ENCODE measurements at places on chromosomes 4 and X. TPM values are rescaled to one million over a fixed set of nuclear protein-coding genes. Genes with fewer than 3 reads are reported as not detected.

Gene NRK
- total RNA-seq, result 118 TPM

Gene PDHA2
- not detected for total RNA-seq

Gene CACNA1F
- 0.05 TPM for total RNA-seq

Gene BTK
- total RNA-seq, result 7.6 TPM

Gene ASB12
- 0.21 TPM for total RNA-seq

Gene HHIP
- 38.5 TPM for total RNA-seq

Gene USP27X
- total RNA-seq, result 5.4 TPM

Gene HPRT1
- 19.4 TPM for total RNA-seq

Gene AMER1
- total RNA-seq, result 5.0 TPM

Gene DCAF4L1
- 0.16 TPM for total RNA-seq

Gene HSD17B13
- total RNA-seq, result 1.2 TPM

Gene SSR4
- 102 TPM for total RNA-seq

- no peak for DNase-seq
Measured at GRCh38 chrX:8341814-8342590, 122.6 kb upstream of the VCX3B start.

DNA sequence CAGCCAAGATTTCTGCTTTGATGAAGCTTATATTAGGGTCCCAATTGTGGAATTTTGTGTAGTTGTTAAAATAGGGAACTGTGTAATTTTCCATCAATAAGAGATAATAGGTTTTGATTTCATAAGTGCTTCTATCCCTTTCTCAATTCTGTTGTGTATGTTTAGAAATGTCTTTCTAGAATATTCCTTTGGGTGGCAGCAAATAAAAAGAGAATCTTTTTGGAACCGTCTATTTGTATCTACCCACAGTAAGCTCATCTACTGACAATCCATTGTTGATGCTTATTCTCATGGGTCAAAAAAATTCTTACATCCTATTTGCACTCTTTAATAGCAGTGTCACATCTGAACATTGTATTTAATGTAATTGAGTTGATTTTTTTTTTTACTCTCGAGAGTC lies 61.7 kb downstream of the TMA16 start:
- no peak for DNase-seq

DNA sequence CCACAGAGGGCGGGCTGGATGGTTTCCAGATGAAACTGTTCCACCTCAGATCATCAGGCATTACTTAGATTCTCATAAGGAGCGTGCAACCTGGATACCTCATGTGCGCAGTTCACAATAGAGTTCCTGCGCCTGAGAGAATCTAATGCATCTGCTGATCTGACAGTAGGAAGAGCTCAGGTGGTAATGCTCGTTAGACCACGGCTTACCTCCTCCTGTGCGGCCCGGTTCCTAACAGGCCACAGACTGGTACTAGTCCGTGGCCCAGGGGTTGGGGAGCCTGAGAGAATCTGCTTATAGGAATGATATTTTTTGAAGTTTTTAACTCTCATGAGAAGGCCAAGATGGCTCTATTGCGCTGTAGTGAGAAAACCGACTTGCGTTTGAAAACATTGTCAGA lies 5.4 kb downstream of the NCAPG start:
- no peak for DNase-seq

DNA sequence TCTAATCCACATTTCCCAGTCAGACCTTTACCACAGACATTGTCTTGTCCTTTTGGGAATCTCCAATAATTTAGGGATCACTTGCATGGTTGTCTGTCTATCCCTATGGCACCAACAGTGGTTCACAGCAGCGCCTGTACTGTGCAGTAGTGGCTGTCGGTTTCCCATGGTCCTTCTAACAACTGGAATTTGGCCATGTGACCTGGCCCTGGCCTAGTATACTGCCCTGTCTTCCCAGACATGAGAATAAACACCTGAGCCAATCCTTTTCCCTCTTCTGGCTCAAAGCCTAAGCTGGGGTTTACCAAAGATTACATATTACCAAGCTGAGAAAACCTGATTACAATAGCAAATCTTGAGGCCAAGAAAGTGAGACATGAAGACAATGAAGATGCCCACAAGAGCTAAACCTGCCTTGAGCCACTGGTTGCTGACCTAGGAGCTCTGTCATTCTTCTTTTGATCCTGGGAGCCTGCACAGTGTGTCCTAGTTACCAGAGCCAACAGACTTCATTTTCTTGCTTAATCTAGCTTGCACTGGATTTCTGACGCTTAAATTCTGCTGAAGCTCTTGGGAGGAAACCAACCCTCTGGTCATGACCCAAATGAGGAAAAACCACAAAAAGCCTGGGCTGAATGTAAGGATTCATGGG lies 92.1 kb downstream of the SCD5 start:
- no peak for DNase-seq

- no peak for DNase-seq
Measured at GRCh38 chr4:109947457-109947856, 34.8 kb downstream of the EGF start.

GRCh38 chrX:41475191-41475590 lies 28.0 kb downstream of the NYX start:
- DNase-seq, result no peak

GRCh38 chr4:183403486-183403885 lies 41.0 kb upstream of the CDKN2AIP start:
- DNase-seq, result no peak

GRCh38 chrX:69015564-69016292 lies 149.5 kb downstream of the PJA1 start:
- no peak for DNase-seq

- no peak for DNase-seq
Measured at GRCh38 chrX:149248073-149248625, 257.0 kb downstream of the IDS start.

- DNase-seq, result no peak
Measured at GRCh38 chr4:153223930-153224329, 19.7 kb downstream of the TRIM2 start.

DNA sequence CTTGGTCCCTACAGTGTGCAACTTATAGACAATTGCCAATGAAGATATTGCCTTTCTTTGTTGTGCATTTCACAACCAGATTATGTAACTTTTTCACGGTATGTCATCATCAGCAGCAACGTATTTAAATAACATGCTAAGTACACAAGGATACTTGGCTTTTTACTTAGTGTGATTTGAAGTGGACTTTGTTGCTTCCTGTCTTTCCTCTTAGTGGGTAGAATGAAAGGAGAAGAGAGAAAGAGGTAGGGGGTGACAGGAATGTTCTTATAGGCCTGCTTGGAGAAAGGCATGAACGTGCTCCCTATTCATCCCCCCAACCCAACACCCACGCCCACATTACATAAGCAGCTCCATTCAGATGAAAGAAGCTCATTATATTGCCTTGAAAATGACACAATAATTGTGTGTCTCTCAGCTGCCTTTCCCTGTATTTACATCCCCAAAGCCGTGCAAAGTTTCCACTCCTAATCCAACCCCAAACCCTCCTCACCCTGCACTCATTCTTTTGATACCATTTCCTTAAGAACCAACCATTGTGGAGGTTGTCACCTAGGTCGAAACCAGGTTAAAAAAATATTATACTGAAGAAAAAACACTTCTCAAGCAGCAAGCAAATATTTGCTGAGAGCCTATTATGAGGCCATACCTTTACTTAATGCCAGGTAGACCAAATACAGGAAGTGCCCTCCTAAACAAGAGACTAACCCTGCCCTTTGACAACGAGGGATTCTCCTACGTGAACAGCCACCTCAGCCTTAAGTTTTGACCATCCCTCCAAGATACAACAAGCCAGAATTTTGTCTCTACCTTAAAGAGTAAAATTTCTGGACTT lies 25.2 kb upstream of the GK start:
- DNase-seq, result no peak

DNA sequence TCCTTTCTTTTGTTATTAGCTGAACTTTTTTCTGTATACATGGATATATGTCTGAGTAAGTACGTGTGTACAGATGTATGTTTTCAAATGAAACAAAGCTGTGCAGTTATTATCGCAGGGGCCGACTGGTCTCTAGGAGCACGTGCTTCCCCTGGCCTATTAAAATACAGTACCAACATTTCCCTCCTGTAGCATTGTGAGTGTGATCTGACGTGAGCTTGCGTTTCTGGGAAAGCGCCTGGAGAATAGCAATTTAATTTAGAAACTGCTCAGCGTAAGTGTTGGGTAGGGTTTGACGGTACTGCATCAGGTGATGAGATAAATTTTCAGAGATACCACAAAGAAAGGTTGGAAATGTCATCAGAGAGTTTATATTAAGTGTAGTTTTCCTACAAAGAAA lies 173.3 kb downstream of the FBXO8 start:
- no peak for DNase-seq

GRCh38 chrX:136246201-136246600 lies 5.0 kb downstream of the MAP7D3 start:
- no peak for DNase-seq

- DNase-seq, result no peak
Measured at GRCh38 chrX:132409780-132410556, 78.9 kb downstream of the MBNL3 start.

GRCh38 chrX:130669233-130669632 lies 233.8 kb downstream of the ENOX2 start:
- DNase-seq, result no peak

DNA sequence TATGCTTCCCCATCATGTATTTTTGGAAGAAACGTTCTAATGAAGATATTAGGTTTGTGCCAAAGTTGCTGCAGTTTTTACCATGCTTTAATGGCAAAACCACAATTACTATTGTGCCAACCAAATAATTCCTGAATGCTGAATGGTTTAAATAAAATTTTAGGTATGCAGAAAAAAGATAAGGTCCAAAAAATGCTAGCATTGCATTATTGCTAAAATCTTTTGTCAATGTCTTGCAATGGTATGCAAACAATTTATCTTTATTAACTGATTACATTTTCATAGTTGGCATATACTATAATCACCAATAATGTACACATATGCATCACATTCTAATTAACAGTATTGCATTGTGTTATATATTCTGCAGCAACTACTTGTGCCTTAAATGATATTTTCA lies 1657.4 kb upstream of the IGFBP7 start:
- no peak for DNase-seq

DNA sequence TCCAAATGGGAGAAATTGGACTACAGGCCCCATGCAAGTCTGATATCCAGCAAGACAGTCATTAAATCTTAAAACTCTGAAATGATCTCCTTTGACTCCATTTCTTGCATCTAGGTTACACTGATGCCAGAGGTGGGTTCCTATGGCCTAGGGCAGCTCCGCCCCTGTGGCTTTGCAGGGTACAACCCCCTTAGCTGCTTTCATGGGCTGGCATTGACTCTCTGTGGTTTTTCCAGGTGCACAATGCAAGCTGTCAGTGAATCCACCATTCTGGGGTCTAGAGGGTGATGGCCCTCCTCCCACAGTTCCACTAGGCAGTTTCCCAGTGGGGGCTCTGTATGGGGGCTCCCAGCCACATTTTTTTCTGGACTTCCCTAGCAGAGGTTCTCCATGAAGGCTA lies 228.5 kb upstream of the ADAMTS3 start:
- no peak for DNase-seq

GRCh38 chr4:141155586-141155985 lies 22.3 kb upstream of the RNF150 start:
- DNase-seq, result no peak

DNA sequence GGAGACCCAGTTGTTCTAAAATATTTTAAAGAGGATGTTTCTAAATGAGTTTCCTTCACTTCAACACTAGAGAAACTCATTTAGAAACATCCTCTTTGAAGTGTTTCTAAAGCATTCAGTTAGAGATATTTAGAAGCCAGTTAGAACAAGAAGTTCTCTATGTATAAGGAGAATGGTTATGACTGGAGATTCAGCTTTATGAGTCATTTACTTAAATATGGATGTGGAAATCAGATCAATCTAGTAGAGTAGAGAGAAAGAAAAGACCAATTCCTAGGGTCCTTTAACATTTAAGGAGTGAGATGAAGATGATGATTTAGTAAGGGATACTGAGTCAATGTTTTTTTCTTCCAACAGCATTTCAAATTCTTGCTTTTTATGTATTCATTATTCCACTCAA lies 234.1 kb downstream of the GRXCR1 start:
- no peak for DNase-seq

GRCh38 chr4:140117947-140118346 lies 36.0 kb downstream of the MAML3 start:
- DNase-seq, result no peak

DNA sequence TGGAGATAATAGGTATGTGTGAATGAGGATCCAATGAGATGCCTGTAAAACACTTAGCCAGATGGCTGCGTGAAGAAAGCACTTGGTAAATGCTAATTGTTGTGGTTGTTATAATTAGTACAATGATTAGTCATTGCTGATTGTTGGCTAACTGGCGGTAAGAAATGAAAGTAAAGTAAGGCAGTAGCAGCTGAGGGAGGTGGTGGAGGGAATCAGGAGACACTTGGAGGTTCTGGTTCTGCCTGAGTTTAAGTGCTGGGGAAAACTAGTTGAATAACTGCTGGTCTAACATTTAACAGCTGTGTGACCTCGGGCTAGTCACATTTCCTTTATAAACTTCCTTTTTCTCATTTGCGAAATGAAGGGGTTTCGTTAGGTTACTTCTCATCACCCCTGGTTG lies 30.9 kb downstream of the CD38 start:
- no peak for DNase-seq

DNA sequence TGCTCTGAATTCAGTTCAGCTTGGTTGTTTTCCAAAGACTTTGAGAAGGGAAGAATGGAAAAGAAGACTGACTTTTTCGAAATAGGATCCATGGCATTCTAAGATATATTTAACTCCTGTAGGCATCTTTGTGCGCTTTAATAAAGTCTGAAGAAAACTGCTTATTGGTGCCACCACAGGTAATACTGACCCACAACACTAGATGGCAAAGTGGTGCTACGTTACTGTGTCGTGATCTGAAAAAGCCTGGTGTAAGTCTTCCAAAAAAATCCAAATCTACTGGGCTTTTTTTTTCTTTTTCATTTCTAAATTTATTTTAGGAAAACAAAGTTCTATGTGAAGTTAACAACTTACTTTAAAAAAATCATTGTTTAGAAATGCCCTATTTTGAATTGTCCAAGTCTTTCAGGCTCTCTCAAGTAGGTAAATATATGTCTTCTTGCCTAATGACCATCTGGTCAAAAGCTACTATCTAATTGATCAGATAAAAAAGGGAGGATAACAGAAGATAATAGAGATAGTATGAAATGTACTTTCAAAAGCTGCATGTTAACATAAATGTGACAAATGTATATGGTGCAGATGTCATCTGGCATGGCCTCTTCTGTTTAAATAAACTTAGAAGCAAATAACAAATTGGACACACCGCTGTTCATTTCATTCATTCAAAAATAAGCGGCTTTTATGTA lies 47.0 kb upstream of the MID1IP1 start:
- DNase-seq, result no peak

Data from urinary bladder (tissue), 4 donors.